ENCODE measurements at places on chromosomes 4 and X.

DNA sequence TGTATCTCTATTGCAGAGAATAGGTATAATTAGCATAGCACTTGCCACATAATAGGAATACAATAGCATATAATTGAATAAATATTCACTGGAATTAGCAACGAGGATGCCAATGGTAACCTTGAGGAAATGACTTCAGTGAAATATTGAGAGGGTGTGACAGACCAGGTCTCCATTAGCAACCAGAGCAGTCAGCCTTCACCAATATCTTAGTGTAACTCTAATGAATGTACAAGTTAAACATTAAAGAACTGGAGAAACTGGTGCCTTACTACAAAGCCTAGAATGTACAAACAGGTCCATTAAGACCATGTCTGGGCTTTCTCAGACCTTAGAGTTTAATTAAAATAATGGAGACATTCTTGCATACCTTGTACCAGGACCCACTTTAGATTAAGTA lies 143.0 kb downstream of the MAGEB17 start:
- no peak for DNase-seq

DNA sequence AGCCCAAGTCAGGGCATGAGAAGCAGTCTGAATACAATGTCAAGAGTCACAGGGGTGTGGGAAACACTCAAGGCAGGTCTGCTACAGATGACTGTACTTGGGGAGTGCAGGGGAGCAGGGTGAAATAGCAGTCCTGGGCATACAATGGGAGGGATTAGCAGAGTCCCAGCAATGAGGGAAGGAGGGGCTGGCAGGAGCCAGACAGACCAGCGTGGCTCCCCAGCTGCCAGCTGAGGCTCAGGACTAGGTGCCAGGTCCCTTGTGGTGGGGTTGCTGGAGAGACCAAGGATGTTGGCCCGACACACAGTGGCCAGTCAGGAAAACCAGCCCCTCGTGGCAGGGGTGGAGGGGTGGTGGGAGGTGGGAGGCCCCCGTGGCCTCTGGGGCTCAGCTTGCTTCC lies 86.6 kb downstream of the RTL5 start:
- DNase-seq: no peak

GRCh38 chr4:12889054-12889453 lies 595.1 kb downstream of the RAB28 start:
- peak; percentile 74 for DNase-seq

GRCh38 chr4:3502941-3503936 lies 29.0 kb downstream of the LRPAP1 start:
- no peak for DNase-seq

- no peak for DNase-seq
Measured at GRCh38 chr4:187469627-187470026, 525.9 kb upstream of the ZFP42 start.

GRCh38 chr4:112564706-112565270 lies 48.8 kb upstream of the NEUROG2 start:
- DNase-seq: no peak

DNA sequence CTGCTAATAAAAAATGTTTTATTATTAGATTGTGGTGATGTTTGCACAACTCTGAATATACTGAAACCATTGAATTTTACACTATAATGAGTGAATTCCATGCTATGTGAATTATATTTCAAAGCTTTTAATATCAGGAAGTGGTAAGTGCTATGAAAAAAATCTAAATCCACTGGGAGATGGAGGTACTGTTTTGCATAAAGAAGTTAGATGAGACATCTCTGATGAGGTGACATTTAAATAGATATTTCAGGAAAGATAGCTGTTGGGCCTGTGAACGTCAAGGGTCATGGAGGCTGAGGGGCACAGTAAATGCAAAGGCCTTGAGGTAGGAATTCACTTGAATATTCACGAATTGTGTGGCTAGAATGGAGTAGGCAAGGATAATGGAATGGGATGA lies 12.3 kb downstream of the DCUN1D4 start:
- DNase-seq: no peak

DNA sequence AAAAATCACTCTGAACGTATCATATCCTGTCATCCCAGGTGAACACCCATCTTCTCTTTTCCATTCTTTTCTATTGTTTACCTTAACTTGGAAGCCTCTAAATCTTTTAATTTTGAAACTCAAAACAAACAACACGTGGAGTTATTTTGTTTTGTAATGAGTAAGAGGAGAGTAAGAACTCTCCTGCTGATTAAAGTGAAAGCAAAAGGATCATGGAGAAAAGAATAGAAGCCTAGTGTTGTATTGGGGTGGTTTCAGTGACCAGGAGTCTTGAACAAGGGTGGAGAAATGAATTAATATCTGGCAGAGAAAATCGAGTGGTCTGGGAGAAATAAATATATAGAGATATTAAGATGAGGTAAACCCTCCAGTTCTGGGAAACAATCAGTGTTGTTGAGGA lies 237.4 kb upstream of the UGT8 start:
- DNase-seq: no peak

- no peak for DNase-seq
Measured at GRCh38 chrX:132776486-132777210, 181.8 kb downstream of the HS6ST2 start.

- no peak for DNase-seq
Measured at GRCh38 chr4:151671541-151672059, 89.2 kb downstream of the GATB start.

GRCh38 chrX:152847281-152847680 lies 16.4 kb downstream of the NSDHL start:
- no peak for DNase-seq
